ENCODE measurements at places on chromosomes 5 and 9.

GRCh38 chr5:150321784-150322183 lies 19.1 kb upstream of the ARSI start:
- DNase-seq, result peak; percentile 29

DNA sequence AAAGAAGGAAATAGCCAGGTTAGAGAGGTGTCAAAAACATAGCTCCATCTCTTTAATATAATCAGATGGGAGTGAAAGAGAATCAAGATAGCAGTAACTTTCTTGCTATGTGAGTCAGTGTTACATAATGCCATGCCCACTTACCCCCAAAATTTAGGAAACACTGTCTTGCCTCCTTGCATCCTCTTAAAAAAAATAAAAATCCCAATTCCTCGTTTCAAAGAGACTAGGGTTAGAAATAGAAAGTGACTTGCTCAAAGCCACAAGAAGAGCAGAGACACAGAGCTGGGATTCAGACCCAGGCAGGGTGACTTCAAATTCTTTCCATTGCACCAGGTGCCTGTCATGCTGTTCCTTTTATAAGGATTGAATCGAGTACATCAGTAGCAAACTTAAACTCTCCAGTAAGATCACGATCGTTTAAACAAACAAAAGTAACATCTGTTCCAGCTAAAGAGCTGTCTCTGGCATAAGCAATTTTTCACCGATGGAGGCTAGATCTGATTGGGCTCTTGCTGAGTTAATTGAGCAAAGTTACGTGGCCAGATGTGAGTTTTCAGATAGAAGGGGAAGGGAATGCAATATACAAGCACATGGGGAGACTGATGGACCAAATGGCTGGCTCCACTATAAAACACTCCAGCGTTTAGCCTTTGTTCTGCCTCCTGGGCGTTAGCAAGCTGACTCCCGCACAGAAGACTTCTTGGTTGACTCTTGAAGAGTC lies 176.9 kb downstream of the PALM2AKAP2 start:
- peak; percentile 20 for DNase-seq

- no peak for DNase-seq
Observed at GRCh38 chr5:54453046-54453445, 2.5 kb upstream of the HSPB3 start.

GRCh38 chr5:149794487-149794971 lies 64.4 kb downstream of the PPARGC1B start:
- no peak for DNase-seq

- DNase-seq, result no peak
Observed at GRCh38 chr9:18261181-18261580, 212.8 kb upstream of the ADAMTSL1 start.

DNA sequence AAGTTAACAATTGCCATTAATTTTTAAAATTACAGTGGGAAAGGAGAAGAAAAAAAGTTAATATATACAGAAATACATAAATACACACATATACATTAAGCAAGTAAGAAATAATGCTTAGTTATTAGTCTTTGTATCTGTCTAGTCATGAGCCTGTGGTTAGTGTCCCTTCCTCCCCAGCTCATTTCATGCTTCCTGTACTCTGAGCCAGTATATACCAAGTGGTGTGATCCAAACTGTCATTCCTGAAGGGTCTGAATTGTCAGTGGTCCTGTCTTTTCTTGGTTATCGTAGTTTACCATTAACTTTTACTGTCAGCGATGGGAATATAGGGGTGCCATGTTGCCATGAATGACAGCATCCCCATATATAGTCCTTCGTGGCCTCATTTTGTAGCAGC lies 24.2 kb upstream of the STOM start:
- DNase-seq, result no peak

All from fibroblast of mammary gland (primary cell).